ENCODE measurements at places on chromosomes 16 and 17. TPM values are rescaled to one million over a fixed set of nuclear protein-coding genes. Genes with fewer than 3 reads are reported as not detected.

The MAP2K6 gene
- 2.2 TPM for total RNA-seq

The TLCD3B gene
- not detected for total RNA-seq

The AHSP gene
- total RNA-seq: 3.0 TPM

The TMEM88 gene
- total RNA-seq: 17.5 TPM

GRCh38 chr17:13316657-13317056, 285.1 kb downstream of the HS3ST3A1 start:
- DNase-seq: no peak

- no peak for DNase-seq
Measured at GRCh38 chr17:8173871-8174322, 2.3 kb downstream of the TMEM107 start.

- DNase-seq: no peak
Measured at GRCh38 chr17:61616783-61617182, 25.8 kb upstream of the NACA2 start.

GRCh38 chr17:11446316-11446715, 152.0 kb upstream of the DNAH9 start:
- DNase-seq: no peak

GRCh38 chr16:81237282-81237681, 1.2 kb upstream of the BCO1 start:
- DNase-seq: no peak

DNA sequence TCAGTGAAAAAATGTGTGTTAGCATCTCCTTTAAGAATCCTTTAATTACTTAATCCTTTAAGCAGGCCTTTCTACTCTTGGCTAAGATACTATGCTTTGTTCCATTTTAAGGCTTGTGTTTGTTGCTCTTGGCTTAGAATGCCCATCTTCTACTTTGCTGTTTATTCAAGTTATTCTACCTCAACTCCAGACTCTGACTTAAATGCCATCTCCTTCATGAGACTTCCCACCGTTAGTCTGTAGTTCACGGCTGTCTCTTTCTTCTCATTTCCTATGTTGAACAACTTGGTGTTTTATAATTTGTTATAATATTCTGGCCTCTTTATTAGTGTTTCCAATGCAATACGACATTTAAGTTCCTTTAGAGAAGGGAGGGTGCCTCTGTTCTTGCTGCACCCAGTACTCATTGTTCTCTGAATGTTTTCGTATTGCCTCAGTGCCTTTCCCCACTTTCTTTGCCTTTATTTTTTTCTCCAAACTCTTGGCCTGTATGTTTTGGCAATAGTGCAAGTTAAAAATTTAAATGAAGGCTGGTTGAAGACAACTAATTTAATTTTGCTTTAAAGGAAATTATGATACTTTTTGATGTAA, 6.1 kb upstream of the KRT10 start:
- DNase-seq: no peak

DNA sequence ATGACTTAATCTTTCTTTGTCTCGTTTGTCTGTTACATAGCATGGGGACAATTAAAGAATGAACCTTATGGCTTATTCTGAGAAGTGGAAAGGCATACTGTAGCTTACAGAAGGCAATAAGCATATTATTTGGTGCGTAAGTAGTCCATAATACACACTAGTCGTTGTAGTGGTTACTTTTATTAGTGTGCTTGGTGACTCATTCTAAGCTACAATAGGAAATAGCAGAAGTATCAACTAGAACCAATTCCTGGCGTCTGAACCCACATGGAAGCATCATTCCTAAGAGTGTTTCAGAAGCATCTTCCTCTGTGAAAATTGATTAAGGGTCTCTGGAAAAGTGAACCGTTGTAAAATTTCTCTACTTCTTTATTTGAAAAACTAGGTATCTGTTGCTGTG, 777.8 kb upstream of the EEF2KMT start:
- DNase-seq: no peak

DNA sequence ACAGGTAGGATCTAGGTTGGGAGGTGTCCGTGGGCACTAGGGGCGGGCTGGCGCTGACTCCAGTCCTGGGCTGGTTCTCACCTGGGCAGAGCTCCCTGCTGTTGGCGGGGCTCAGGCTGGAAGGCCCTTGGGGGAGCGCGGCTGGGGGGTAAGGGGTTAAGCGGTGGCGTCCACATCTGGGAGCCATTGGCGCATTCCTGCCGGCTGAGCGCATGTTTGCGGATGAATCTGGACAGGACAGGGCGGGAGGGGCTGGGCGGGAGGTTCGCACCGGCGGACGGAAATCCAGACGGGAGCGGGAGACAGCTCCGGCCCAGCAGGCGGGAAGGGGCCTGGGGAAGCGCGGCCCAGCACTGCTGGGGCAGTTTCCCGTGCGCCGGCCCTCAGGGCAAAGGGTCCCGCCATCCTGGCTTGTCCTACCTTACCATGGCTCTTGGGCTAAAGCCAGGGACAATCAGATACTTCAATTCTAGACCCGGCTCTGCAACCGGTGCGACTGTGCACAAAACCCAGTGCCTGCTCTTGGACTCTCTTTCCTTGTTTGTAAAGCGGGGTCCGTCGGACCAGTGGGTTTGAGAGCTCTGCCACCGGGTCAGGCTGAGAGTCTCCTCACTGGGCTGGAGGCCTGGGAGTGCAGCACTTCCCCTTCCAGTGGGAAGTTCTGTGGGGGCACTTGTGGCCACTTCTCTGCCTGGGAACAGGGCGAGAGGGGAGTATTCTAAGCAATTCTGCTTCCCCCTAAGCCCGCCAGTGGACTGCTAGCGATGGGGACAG, 7.8 kb downstream of the RARA start:
- DNase-seq: peak; percentile 88

GRCh38 chr16:85563515-85564276, 49.4 kb upstream of the GSE1 start:
- DNase-seq: peak; percentile 93

- peak; percentile 22 for DNase-seq
Measured at GRCh38 chr16:87267566-87267965, 49.6 kb downstream of the C16orf95 start.

GRCh38 chr17:10041287-10041612, 136.2 kb upstream of the RCVRN start:
- peak; percentile 79 for DNase-seq

- no peak for DNase-seq
Measured at GRCh38 chr16:10447289-10447688, 61.4 kb downstream of the ATF7IP2 start.

GRCh38 chr17:35795871-35796265, 427 bp upstream of the MMP28 start:
- no peak for DNase-seq

- no peak for DNase-seq
Measured at GRCh38 chr17:2719861-2720260, 8.3 kb upstream of the CLUH start.

- no peak for DNase-seq
Measured at GRCh38 chr17:55484575-55484974, 26.7 kb downstream of the SMIM36 start.

DNA sequence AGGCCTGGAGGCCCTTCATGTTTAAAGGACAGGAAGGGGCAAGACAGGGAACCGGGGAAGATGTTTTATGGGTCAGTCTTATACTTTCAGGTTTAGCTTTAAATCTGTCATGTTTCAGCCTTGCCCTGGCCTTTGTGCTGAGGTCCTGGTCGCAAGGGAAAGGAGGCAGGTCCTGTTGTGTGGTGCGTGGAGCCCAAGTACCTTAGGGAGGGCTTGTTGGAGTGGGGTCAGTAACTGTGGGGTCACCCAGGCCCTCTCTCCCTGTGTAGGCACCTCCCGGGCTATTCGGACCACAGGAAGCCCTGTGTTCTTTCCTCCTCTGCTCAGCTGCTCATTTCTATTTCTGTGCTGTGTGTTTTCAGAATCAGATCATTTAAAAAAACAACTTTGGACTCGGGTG, 42.7 kb downstream of the MPRIP start:
- peak; percentile 49 for DNase-seq

DNA sequence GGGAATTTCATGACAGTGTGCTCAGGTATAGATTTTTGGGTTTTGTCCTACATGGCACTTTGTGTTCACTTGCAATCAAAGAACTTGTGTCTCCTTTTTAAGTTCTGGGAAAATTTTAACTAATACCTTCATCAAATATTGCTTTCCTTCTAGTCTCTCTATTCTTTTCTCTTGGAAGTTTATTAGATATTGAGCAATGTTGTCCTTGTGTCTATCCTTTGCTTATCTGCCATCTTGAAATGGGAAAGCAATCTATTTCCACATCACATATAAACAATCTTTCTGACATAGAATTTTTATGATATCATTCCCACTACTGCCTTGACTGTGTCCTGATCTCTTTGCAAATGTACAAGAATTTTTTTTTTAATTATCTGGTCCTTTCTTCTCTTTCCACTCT, 4.4 kb upstream of the ABCA9 start:
- no peak for DNase-seq

- DNase-seq: no peak
Measured at GRCh38 chr16:76913046-76913445, 277.9 kb upstream of the MON1B start.

DNA sequence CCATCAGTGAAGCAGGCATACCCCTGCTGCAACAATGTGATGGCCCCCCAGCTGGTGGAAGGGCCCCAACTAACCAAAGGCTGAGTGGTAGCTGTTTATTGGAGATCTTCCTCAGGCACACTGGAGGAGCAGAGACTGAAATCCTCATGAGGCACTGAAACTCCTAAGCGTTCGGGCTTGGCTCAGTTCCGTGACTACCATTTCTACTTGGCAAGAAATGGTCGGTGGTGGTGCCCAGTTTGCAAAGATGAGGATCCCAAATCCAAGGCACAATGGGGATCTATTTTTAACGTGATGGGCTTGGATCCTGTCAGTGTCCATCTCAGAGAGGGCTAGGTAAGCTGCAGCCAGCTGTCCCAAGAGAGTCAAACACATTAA, 82.8 kb downstream of the TNFRSF13B start:
- no peak for DNase-seq

DNA sequence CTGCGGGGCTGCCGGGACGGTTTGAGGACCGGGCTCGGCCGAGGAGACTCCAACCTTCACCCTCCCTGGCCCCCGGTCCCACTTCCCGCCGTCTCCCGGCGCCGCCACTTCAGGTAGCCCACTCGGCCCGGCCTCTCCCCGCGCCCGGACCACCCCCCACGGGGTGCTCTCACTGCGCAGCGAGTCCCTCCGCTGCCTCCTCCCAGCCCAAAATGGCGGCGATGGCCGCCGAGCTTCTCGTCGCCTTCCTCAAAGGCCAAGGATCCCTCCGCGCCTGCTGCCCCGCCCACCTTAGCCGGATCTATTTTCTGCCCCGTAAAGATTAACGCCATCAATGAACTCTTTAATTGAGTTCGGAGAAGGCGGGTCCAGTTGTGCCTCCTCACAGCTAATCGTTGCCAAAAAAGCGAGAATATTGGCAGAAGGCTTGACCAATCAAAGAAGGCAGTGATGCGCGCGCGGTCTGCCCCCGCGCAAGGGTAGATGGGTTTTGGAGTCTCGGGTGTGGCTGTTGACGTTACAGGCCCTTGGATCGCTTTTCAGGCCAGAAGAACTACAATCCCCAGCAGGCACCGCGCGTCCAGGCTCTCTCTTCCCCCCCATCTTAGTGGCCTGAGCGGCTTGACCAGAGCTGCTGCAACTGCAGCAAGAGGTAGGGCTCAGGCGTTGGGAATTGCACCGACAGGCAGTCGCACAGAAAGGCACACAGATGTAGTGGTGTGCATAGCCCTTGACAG, at the start of gene HEXIM2:
TSS of gene HEXIM2 (plus strand) at position 588 of the 737 bp plus-strand sequence. CDS start 919 bp downstream, outside the sequence.
- DNase-seq: peak; percentile 99

GRCh38 chr17:4892499-4893221, 6.7 kb upstream of the C17orf107 start:
- no peak for DNase-seq

- DNase-seq: no peak
Measured at GRCh38 chr16:82700541-82701235, 73.9 kb downstream of the CDH13 start.

DNA sequence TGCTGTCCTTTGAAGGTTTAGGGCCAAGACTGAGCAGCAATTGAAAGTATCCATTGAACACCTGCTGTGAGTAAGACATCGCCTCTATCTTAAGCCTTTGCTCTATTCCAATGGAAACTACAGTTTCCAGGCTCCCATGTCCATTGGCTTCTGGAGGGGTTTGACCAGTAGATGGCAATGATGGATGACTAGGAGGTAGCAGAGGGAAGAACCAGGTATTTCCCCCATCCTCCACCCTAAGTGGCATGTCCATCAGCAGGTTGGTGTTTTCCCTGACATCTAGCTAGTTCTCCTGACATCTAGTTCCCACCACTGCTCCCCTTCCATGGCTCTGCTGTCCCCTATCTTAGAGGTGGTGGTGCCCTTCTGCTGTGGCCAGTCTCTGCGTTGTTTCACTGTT, 58.7 kb downstream of the CENPV start:
- DNase-seq: no peak
